ENCODE measurements at places on chromosomes 6 and 20. TPM values are rescaled to one million over a fixed set of nuclear protein-coding genes. Genes with fewer than 3 reads are reported as not detected.

TMEM217 gene
- 1.6 TPM for total RNA-seq

GGTLC1 gene
- not detected for total RNA-seq

NR2E1 gene
- not detected for total RNA-seq

CALHM6 gene
- total RNA-seq: 0.89 TPM

PRDM13 gene
- under 0.01 TPM for total RNA-seq

SCRT2 gene
- total RNA-seq: not detected

SLC32A1 gene
- total RNA-seq: not detected

PTCRA gene
- not detected for total RNA-seq

COL10A1 gene
- total RNA-seq: 0.37 TPM

LY86 gene
- total RNA-seq: not detected

NSFL1C gene
- total RNA-seq: 24.7 TPM

RBBP9 gene
- 16.2 TPM for total RNA-seq

MDFI gene
- total RNA-seq: 1.2 TPM

CUTA gene
- 129 TPM for total RNA-seq
